GM23248 (cell line): ENCODE measurements at places on chromosomes 6 and 20. TPM values are rescaled to one million over a fixed set of nuclear protein-coding genes. Genes with fewer than 3 reads are reported as not detected.

DNA sequence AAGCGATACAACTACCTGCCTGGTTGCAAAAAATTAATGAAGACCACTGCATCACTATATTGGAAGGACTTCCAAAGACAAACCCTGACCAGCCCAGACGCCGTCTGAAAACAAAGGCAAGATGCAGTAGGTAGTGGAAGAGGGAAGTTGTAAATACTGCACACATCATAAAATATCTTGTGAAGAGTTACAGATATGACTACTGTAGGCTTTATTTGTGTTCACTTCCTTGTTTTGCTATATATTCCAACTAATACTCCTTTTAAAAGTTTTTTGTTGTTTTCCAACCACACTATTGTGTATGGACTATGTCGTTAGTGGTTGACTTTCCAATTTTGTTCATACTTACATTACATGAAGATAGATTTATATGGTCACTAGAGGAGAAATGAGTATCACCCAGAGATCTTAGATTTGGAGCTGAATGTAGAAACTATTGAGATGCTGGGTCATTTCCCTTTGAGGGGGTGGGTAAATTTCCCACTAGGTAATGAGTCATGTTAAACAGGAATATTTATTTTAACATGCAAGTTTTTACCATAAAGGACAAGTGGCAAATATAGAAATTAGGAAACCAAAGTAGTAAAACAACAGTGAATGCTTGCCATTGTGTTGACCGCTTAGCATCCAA is 16.6 kb upstream of the TXLNB start:
- no peaks in the 10 kb centered on the region for H3K27me3 ChIP-seq
- H3K4me1 ChIP-seq: peaks cover 14% of the 10 kb centered on the region
- H3K4me3 ChIP-seq: no peak overlapping the region
- peak overlapping the region; percentile 28; the same call in 1 of the 2 replicates for H3K27ac ChIP-seq
- DNase-seq: peak; percentile 37

Gene OPRM1
- not detected in 2 replicates for total RNA-seq

Gene VSX1
- not detected in 2 replicates for total RNA-seq

DNA sequence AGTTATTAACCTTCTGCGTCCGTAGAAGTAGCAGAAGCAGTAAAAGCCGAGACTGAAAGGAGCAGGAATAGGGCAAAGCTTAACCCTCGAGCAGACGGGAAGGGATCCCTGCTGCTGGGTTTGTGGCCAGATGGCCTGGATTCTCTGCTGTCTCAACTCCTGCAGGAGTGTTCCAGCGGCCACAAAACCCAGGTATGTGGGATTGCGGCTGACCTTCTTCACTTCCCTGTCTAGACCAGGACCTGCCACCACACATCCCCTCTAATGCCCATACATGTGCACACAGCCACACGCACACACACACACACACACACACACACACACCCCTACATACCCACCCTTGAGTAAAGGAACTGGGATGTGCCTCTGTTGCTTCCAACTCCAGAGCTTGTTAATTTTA is 33.1 kb upstream of the TNFRSF21 start:
- H3K36me3 ChIP-seq: no peaks in the 10 kb centered on the region
- no peaks in the 10 kb centered on the region for H3K27me3 ChIP-seq
- no peak overlapping the region for H3K27ac ChIP-seq
- no peak overlapping the region for H3K4me3 ChIP-seq
- H3K4me1 ChIP-seq: no peaks in the 10 kb centered on the region
- no peak for DNase-seq

Gene CCN6
- not detected in 2 replicates for total RNA-seq

GRCh38 chr6:17556014-17556413 is 44.1 kb upstream of the FAM8A1 start:
- DNase-seq: no peak
- no peaks in the 10 kb centered on the region for H3K36me3 ChIP-seq
- no peak overlapping the region for H3K4me3 ChIP-seq
- no peak overlapping the region for H3K27ac ChIP-seq
- H3K4me1 ChIP-seq: no peaks in the 10 kb centered on the region
- H3K27me3 ChIP-seq: no peaks in the 10 kb centered on the region

GRCh38 chr6:39610221-39610620 is 115.0 kb downstream of the KIF6 start:
- DNase-seq: peak; percentile 38
- no peaks in the 10 kb centered on the region for H3K27me3 ChIP-seq
- H3K4me1 ChIP-seq: no peaks in the 10 kb centered on the region
- no peak overlapping the region for H3K4me3 ChIP-seq

DNA sequence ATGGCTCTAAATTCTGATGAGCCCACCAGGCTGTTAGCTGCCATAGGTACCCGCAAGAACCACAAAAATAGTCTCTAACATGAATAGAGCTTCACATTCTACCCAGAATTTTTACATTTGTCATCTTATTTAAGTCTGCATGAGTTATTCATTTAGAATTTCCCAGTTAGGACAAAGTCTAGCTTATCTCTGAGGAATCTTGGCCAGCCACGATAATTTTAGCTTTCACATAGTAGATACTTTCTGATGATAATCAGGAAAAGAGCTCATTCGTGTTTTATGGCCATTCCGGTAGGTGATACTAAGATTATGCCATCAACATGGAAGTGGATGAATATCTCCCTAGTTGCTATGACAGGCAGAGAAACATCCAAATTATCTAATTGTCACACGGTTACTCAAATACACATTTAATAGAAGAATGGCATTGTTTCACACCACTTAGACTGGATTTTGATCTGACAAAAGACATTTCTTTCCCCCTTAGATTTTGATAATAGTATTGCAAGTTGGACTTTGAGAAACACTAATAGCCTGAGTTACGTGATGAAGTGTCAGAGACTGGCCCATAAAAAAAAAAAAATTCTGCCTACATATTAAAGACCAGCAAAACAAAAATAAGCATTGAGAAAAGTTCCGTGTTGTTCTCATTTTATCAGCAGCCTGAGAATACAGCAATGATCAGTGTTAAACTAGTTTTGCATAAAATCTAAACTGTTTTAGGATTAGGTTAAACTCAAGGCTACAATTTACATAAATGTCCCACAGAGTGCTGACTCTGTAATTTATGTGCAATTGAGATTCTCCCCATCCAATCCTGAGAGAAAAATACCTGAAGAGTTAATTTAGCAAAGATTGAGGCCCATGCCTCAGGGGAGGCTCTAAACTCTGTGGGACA is 397.5 kb upstream of the ARID1B start:
- no peak overlapping the region for H3K27ac ChIP-seq
- H3K4me3 ChIP-seq: no peak overlapping the region
- DNase-seq: no peak
- H3K4me1 ChIP-seq: no peaks in the 10 kb centered on the region
- H3K27me3 ChIP-seq: no peaks in the 10 kb centered on the region
- H3K36me3 ChIP-seq: no peaks in the 10 kb centered on the region

Gene MOG
- not detected in 2 replicates for total RNA-seq

DNA sequence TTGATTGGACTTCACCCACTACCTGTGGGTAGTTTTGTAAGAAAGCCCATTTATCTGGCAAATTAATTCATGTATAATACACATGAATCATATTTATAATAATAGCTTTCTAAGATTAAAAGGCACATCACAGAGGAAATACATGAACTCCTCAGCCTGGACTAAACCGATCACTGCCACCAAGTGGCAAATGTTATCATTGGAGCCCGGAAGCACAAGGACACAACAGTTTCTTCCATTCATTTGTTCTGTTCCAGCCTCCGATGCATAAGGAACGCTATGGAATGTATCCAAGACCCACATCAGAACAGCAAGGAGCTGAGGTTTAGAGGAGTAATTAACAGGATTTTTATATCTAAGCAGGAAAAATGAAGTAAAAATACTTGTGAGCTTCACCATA is 13.9 kb upstream of the IPCEF1 start:
- no peak overlapping the region for H3K4me3 ChIP-seq
- no peaks in the 10 kb centered on the region for H3K4me1 ChIP-seq
- H3K27ac ChIP-seq: no peak overlapping the region

Gene QKI
- total RNA-seq: 106 and 145 TPM in 2 replicates

Gene GHRH
- total RNA-seq: not detected in 2 replicates

GRCh38 chr6:10141746-10142443 is 273.0 kb downstream of the TFAP2A start:
- no peak overlapping the region for H3K4me3 ChIP-seq
- H3K27me3 ChIP-seq: no peaks in the 10 kb centered on the region
- no peaks in the 10 kb centered on the region for H3K4me1 ChIP-seq
- no peak overlapping the region for H3K27ac ChIP-seq

GRCh38 chr6:129235167-129236000 is 352.4 kb downstream of the LAMA2 start:
- H3K4me1 ChIP-seq: peaks cover 5% of the 10 kb centered on the region; the same call in 1 of the 2 replicates
- H3K4me3 ChIP-seq: no peak overlapping the region
- H3K27ac ChIP-seq: no peak overlapping the region
- H3K27me3 ChIP-seq: no peaks in the 10 kb centered on the region
- H3K36me3 ChIP-seq: no peaks in the 10 kb centered on the region

DNA sequence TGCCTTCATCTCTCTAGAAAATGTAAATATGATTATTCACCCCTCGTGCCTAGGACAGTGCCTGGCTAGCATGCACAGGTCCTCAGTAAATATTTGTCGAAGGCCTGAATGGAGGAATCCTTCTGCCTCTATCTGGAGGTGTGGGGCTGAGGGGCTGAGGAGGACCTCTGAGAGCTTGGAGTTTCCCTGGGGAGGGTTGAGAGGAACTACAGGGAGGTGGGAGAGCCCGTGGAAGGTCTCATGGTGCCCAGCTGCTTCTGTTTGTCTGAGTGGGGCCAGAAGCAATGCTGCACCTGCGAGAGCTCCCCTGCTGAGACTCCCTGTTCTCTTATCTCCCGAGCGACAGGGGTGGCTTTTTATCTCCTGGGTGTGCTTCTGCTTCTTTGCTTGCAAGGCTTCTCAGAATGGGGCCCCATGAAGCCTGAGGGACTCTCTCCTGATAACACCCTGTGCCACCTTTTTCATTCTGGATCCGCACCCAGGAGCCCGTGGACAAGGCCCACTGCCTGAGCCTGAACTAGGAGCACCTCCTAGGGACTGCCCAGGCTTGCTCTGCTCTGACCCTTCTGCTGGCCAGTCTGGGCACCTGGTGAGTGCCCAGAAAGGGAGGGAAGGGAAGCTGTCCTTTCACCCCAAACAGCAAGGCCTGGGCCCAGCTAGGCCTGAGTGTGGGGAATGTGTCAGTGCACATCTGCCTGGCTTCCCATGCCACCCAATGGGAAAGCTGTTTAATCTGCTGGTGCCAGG is 2.4 kb downstream of the SLC29A1 start:
- no peak overlapping the region for H3K27ac ChIP-seq
- H3K27me3 ChIP-seq: no peaks in the 10 kb centered on the region
- no peaks in the 10 kb centered on the region for H3K36me3 ChIP-seq
- DNase-seq: no peak

- H3K27me3 ChIP-seq: no peaks in the 10 kb centered on the region
- DNase-seq: peak; percentile 66
- H3K4me3 ChIP-seq: no peak overlapping the region
Observed at GRCh38 chr20:54103067-54103761, 32.8 kb upstream of the BCAS1 start.

DNA sequence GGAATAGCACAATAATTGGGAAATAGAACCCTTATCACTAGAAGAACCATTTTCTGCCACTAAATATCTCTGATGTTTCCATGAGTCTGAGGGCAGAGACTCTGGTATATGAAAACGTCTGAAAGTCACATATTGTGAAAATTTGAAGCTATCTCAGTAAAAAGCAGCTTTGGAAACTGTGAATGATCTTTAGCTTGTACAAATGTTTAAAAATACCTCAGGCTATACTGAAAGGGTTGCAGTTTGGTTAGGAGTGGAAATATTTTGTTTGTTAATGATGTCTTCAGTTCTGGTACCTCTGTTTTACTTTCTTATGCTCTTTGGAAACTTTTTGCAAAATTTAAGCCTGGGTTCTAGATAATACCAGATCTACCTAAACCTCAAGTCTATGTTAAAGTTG is 135.0 kb downstream of the SLC16A10 start:
- DNase-seq: no peak
- H3K36me3 ChIP-seq: no peaks in the 10 kb centered on the region
- no peak overlapping the region for H3K4me3 ChIP-seq
- H3K27me3 ChIP-seq: no peaks in the 10 kb centered on the region

DNA sequence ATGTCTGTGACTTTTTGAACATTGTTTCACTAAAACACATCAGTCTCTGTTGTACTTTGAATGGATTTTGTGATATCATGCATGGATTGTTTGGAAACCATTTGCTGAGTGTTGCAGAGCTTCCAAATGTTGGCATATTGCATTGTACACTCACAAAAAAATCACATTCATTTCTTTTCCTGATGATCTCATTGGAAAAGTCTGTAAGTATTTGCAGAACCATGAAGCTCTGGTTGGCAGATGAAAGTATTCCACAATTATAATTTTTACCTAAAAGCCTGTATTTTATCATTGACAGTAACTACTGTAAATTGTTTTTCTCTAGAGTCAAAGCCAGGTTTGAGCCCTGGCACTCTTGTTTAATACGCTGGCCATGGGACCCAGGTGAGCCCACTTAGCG is 42.1 kb downstream of the VAPB start:
- peak; percentile 56 for DNase-seq
- H3K36me3 ChIP-seq: peaks cover 3% of the 10 kb centered on the region; the same call in 1 of the 2 replicates
- peak overlapping the region; percentile 24; the same call in 1 of the 2 replicates for H3K27ac ChIP-seq
- peaks cover 18% of the 10 kb centered on the region for H3K4me1 ChIP-seq

DNA sequence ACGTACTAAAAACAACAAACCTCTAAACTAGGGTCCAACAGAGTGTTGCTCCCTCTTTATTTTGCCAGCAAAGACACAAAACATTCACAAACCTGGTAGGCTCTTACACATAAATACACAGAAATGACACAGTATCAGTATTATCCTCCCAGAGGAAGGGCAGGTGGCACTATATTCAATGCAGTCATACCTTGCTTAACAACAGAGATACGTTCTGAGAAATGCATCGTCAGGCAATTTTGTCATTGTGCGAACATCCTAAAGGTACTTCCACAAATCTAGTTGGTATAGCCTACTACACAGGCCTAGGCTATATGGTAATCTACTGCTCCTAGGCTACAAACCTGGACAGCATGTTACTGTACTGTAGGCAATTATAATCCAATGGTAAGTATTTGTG is 9.6 kb downstream of the ZBTB2 start:
- no peaks in the 10 kb centered on the region for H3K36me3 ChIP-seq
- H3K4me3 ChIP-seq: no peak overlapping the region
- no peaks in the 10 kb centered on the region for H3K27me3 ChIP-seq
- no peak overlapping the region for H3K27ac ChIP-seq
- no peak for DNase-seq

Gene OXT
- total RNA-seq: not detected in 2 replicates

Gene RIMS1
- total RNA-seq: 9.7 and 10.6 TPM in 2 replicates
